ENCODE measurements at places on chromosomes 7 and 10.

GRCh38 chr10:130987401-130987800, 324.1 kb downstream of the TCERG1L start:
- DNase-seq: no peak

DNA sequence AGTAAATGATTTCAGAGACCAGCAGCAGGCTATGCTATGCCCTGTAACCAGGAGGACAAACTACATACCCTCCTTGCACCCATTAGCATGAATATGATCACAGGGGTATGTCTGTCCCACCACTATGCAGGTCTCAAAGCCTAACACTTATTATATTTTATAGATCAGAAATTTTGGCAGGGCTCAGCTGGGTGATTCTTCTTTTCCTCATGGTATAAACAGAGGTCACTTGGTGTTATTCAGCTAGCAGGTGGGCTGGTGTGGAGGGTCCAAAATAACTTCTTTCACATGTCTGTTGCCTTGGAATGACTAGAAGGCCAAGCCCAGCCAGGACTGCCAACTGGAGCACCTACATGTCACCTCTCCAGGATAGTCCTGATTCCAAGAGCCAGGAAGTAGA, 252.9 kb downstream of the ARHGAP12 start:
- no peak for DNase-seq

DNA sequence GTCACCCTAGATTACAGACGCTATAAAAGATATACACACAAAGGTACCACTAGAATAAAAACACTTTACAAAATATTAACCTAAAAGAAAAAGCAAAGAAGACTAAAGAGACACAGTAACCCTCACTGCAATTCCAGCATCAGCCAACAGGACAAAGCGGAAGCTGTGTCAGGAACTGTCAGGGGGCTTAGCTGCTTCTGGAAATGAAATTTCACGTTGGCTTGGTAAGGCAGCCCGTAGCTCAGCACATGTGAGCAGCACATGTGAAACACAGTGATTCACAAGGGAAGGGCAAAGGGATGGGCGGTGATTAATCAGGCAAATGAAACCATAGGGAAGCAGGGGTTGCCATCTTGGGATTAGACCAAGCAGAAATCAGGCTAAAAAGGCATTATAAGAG, 195.4 kb downstream of the MGMT start:
- no peak for DNase-seq

DNA sequence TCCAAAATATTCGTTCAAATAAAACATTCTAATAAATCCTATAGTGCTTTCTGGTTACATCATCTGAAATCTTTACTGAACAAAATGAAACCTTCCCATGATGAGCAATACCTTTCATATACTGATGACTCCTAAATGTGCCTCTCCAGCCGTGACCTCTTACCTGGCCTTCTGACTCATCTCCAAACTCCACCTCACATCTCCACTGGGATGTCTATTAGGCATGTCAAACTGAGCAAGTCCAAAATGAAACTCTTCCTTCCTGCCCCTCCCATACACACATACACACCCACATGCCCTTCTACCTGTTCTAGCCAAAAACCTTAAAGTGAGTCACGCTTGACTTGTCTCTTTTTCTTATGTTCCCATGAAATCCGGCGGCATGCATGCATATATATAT, 22.9 kb downstream of the GSAP start:
- no peak for DNase-seq

DNA sequence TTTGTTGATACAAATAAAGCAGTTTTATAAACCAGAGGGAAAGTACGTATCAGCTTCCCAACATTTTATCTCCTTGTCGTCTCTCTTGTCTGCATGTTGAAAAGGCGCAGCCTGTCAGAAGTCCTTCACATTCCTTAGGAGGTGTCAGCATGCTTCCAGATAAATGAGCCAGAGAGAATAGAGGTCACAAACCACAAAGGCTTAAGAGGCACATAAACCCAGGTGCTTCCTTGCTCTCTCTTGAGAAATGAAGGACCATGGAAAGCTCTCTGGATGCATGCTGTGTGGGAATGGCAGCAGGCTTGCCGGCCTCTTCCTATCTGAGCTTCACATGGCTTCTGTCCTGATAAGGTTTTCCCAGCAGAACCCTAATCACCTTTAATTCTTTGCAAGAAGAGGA, 448.5 kb downstream of the XPNPEP1 start:
- no peak for DNase-seq

DNA sequence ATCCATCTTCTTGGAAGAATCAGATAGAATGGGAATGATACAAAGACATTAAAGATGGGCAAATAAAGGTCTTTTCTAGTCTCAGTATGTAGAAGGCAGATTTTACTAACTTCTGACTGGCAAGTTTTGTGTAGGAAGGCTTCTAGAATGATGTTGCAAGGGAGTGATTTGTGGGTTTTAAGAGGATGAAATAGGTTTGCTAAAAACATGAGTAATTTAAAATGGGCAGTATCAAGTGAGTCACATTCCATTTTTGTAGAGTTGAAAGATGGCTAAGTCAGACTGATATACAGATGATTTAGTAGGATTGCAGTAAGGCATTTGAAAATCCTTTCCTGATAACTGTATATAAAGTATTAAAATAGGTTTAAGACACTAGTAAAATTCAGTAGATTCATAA, 777.4 kb downstream of the SORCS1 start:
- DNase-seq: no peak

- DNase-seq: no peak
These were observed 62.2 kb downstream of the GRID1 start for GRCh38 chr10:86304436-86304835.

DNA sequence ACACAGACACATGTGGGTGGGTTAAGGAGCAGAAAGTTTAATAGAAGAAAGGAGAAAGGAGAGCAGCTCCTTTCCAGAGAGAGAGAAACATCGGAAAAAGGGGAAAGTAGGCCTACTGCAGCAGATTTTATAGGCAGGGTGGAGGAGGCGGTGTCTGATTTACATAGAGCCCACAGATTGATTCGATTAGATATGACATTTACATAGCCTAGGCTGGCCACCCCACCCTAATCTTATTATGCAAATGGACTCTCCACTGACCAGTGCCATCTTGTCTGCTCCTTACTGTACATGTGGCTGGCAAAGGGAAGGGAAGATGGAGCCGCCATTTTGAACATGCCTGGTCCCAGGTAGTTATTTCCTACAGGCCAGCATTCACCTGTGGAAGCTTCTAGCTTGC, 38.7 kb upstream of the SCIN start:
- no peak for DNase-seq

GRCh38 chr7:38858259-38858884, 50.6 kb downstream of the VPS41 start:
- DNase-seq: no peak

- DNase-seq: no peak
These were observed 40.1 kb upstream of the STRIP2 start for GRCh38 chr7:129394101-129394500.

DNA sequence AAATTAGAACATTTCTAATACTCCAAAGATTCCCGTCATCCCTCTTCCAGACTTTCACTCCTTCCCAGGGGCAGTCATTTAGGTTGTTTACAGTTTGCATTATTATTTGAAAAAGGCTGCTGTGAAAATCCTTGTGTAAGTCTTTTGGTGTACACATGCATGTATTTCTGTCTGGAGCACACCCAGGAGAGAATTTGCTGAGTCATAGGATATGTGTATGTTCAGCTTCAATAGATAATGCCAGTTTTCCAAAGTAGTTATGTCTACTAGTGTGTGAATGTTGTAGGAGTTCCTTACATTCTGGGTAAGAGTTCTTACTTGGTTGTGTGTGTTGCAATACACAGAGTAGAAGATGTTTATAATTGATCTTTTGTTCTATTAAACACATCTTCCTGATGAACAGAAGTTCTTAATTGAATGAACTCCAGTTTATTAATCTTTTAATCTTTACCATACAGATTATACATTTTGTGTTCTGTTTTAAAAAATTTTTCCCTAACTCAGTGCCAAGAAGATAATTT, 25.3 kb downstream of the CROT start:
- no peak for DNase-seq

DNA sequence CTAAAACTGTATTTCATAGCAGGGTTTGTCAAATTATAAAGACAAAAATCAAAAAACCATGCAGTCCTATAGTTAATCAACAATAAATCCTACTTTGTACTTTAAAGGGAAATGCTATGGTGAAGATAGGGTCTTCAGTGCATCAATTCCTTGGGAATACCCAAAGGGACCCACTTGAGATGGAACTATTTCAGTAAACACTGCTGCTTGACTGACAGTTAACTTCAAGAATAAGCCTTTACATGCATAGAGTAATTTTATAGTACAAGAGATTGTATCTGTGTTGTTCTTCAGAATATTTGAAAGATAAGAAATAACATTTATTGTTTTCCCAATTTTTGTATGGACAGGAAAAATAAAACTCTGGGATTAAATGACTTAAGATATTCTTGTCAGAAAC, 1179.6 kb downstream of the CNTNAP2 start:
- DNase-seq: no peak

DNA sequence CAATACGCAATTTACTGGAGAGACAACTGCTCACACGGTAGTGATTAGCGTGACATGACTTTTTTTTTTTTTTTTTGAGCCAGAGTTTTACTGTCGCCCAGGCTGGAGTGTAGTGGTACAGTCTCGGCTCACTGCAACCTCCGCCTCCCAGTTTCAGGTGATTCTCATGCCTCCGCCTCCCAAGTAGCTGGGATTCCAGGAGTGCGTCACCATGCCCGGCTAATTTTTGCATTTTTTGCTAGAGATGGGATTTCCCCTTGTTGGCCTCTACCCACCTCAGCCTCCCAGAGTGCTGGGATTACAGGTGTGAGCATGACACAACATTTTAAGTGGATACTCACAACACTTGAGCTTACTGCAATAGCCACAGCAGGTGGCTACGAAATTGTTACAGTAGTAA, 11.9 kb downstream of the ARL4A start:
- no peak for DNase-seq

DNA sequence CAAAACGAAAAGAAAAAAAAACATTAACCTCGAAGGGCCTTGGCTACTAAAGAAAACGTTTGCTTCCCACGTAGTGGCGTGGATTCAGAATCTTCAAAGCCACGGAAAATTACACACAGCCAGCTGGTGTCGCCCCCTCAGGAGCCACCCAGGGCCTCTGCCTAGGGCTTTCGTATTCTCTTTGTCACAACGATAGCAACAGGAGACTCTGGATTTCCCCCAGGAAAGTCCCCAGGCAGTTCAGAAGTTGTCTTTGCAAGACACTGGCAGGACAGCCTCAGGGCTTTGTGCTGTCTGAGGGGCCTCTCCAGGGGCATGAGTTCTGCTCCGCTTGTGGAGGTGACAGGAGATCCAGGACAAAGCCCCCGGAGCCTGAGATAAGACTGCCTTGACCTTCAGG, 150.2 kb upstream of the INSYN2A start:
- no peak for DNase-seq

- DNase-seq: no peak
These were observed 20.1 kb upstream of the COL13A1 start for GRCh38 chr10:69781576-69781975.

DNA sequence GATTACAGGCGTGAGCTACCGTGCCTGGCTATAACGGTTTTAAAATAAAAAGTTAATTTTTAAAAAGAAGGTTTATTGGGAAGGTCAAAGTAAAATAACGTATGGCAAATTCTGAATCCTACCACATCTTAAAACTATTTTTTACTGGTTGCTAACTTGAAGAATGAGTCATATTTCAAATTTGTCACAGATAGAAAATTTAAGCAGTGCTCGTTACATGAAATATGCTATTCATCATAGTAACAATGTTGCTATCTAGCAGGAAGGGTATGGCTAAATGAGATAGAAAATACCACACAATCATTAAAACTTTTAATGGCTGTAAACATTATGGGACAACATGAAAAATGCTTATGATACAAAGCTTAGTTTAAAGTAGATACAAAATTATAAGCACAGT, 500.5 kb downstream of the PHTF2 start:
- DNase-seq: no peak

- peak; percentile 75 for DNase-seq
These were observed 42.3 kb downstream of the NOC3L start for GRCh38 chr10:94320285-94320914.

DNA sequence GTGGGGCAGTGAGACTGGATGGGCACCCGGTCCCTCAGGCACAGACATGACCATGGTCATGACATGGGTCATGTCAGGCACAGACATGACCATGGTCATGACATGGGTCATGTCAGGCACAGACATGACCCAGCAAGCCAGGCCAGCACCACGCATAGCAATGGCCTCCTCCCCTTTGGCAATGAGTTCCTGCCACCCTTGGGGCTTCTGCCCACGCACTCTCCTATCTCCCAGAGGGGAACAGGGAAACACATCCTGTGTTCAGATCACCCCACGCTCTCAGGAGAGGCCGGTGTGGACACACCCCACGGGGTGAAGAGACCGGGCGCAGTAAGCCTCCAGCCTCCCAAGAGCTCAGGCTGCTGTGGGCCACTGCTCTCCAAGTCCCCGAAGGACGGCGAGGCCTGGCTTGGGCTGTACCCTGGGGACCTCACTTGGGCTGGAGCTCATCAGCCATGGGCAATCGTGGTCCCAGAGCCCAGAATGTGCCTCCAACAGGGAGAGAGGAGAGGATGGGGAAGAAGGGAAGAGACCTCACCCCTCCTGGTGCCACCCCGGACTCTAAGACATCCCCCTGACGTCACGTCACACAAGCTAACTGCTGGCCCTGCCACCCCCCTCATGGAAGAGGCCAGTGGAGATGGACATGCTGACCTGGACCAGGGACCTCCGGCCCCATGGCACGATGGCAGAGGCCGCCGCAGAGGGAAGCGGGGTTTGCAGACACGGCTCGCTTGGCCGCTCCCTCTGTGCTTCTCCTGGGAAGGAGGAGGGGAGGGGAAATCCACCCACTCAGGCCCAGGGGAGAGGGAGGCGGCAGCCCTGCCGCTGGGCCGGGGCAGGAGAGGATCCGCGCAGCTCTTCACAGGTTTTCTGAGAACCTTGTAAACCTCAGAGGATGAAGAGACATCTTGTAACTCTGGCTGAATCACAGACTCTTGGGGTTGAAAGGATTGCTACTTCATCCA, 269.6 kb downstream of the ELFN1 start:
- no peak for DNase-seq

DNA sequence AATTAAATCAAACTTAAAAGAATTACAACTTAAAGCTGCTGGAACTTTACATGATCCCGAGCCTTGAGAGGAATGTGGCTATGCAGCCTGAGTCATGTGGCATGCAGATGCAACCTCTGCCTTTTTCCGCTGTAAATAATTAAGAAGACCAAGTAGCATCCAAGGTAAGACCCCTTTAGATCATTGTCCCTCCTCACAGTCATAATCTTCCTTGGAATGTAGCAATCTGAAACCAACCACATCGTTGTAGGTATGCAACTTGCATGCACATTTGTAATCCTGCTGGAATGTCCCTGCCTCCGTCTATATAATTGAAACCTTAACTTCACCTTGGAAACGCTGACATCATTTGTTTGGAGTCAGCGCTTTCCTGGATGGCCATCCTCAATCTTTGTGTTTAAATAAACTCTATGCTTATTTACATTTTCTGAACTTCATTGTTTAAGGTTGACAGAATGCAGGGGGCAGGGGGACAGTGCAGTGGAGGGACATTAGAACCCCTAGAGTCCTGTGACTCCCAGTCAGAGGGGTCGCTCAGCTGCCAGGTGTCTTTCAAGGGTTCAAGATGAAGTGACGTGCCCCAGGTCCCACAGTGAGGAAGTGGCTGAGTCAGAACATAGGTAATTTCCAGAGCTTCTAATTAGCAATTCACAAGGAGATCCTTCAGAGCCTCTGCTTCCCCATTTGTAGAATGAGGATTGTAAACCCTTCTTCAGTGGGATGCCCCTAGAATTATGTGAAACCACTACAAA, 110.7 kb downstream of the RALA start:
- DNase-seq: no peak

GRCh38 chr10:2978574-2979273, 88.6 kb upstream of the PFKP start:
- no peak for DNase-seq

- DNase-seq: no peak
These were observed 39.8 kb downstream of the ASB4 start for GRCh38 chr7:95525503-95525902.

All from pancreas (tissue), 10 donors.